Spleen (tissue), 13 donors: ENCODE measurements at places on chromosomes 7 and 10.

DNA sequence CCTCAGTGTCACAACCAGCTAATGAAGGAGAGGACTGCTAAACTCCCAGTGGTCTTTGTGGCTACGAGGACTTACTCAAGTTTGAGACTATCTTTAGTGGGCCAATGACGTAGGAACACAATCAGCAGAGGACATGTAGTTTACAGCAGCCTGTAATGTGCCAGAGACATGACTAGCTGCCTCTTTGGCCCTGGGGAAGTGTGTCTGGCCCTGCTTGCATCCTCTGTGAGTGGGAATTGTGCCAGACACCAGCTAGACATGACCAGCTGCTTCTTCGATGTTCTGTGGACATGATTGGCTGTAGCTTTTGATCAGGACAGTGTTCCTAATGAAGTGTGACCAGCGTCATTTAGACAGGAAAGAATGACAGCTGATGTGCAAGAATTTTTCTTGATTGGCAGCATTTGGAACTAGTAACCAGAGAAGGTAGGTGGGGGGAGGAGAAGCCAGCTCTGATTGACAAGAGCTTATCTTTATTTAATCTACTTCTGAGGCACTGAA, 141.7 kb downstream of the AUTS2 start:
- DNase-seq, result no peak
- no peak overlapping the region for H3K4me3 ChIP-seq
- no peak overlapping the region for H3K27ac ChIP-seq

GRCh38 chr7:26700893-26701292, 163.5 kb downstream of the SKAP2 start:
- no peak for DNase-seq
- no peaks in the 10 kb centered on the region for H3K36me3 ChIP-seq
- no peaks in the 10 kb centered on the region for H3K4me1 ChIP-seq
- H3K27me3 ChIP-seq, result no peaks in the 10 kb centered on the region

- peak; percentile 86 for DNase-seq
- no peak overlapping the region for H3K27ac ChIP-seq
- H3K36me3 ChIP-seq, result peaks cover 10% of the 10 kb centered on the region
- peaks cover 10% of the 10 kb centered on the region for H3K27me3 ChIP-seq
- peaks cover 25% of the 10 kb centered on the region for H3K4me1 ChIP-seq
These were observed 11.7 kb downstream of the PLAC9 start for GRCh38 chr10:80144067-80144695.

DNA sequence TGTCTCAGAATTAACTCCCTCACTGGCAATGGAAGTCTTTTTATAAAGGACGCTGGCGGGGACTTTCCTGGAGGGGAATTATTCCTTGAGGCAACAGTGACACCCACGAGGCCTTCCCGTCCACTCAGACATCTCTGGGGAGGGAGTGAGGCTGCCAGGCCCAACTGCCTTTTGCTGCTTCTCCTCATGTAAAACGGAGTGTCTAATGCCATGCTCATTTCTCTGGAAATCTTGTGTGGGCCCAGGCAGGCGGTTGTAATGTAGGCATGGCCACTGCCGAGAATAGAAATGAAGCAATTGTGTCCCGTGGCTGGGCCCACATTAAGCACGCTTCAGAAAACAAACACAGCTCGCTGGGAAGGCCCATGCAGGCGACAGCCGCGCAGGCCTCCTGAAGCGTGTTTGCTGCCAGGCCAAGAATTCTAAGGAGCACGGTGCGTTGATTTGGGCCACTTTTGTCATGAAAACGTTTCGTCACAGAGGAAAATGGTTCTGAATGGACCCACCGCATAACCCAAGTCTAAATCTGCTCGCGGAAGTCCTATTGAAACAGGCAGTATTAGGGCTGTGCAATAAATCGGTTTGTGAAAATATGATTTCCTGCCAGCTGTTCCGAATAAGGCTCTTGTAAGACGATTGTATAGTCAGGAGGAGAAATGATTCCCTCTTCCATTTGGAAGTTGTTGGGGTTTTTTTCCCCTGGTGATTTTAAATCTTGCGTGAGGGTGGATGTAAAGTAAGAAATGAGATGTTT, 104.2 kb upstream of the CHST15 start:
- no peaks in the 10 kb centered on the region for H3K27me3 ChIP-seq
- H3K27ac ChIP-seq, result peak overlapping the region; percentile 61
- no peaks in the 10 kb centered on the region for H3K4me1 ChIP-seq
- H3K4me3 ChIP-seq, result no peak overlapping the region
- no peak for DNase-seq

- H3K27me3 ChIP-seq, result no peaks in the 10 kb centered on the region
- H3K4me3 ChIP-seq, result no peak overlapping the region
- peak overlapping the region; percentile 51 for H3K27ac ChIP-seq
- no peak for DNase-seq
These were observed 11.5 kb upstream of the GPER1 start for GRCh38 chr7:1076184-1077072.

DNA sequence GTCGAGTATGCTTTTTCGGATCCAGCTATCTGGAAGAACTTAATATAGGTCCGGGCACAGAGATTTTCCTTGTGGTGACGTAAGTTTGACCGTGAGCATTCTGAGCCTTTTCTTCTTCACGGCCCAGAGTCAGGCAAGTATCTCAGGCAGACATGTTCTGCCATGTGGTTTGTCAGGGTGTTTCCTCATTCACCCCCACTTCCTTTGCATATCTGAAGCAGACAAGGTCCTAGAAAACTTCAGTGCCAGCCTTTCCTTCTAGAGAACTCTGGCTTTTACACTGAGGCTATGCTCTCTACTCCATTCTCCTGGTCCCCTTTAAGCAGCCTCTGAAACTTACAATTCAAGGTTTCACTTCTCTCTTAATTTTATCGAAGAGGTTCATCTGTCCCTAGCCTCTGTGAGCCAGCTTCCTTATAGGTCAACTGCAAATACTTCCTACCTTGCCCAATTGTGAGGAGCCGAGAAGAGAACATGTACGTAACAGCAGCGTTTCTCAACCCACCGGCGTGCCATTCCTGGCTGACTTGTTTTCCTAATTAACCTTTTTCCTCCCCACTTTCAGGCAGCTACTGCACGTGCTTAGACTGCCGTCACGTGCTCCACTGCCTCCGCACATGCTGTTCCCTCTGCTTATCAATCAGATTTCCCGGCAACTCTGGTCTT, 47.3 kb downstream of the CDCA7L start:
- H3K4me1 ChIP-seq, result peaks cover 19% of the 10 kb centered on the region
- H3K27me3 ChIP-seq, result no peaks in the 10 kb centered on the region
- no peak overlapping the region for H3K4me3 ChIP-seq

DNA sequence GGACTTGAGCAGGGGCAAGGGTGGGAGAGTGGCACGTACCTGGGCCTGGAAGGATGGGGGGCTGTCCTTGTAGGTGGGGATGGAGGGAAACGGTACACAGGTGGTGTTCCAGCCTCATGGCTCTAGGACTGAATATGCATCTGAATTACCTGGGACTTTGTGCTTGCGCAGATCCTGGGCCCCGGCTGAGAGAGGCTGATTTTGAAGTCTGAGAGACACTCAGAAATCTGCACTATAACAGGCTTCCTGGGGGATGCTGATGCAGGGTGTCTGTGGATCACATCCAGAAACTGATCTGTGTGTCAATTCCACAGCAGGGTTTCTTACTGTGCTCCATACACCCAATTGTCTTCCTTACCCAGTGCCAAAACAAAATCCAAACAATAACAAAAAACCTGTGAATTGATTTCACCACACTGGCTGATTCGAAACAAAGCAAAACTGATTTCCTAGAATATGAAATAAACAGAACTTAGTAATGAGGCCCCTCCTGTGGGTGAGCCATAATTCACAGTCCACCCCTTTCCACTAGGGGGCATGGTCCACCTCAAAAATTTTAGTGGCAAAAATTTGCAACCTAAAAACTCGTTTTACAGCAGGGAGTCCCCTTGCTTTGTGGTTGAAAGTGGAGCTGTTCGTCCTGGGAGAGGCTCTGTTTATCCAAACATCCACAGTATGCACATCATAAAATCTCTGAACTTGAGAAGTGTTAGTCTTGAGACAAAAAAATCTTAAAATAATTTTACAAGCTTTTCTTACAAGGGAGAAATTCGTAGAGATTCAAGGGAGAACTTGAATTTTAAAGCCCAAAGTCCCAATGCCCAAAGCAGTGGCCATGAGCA, 32.0 kb upstream of the PLEKHA1 start:
- no peak overlapping the region for H3K27ac ChIP-seq
- H3K27me3 ChIP-seq, result no peaks in the 10 kb centered on the region
- H3K36me3 ChIP-seq, result no peaks in the 10 kb centered on the region
- H3K4me1 ChIP-seq, result peaks cover 9% of the 10 kb centered on the region
- no peak overlapping the region for H3K4me3 ChIP-seq

- H3K4me1 ChIP-seq, result peaks cover 4% of the 10 kb centered on the region
- no peak for DNase-seq
- H3K27me3 ChIP-seq, result no peaks in the 10 kb centered on the region
- H3K4me3 ChIP-seq, result no peak overlapping the region
- no peaks in the 10 kb centered on the region for H3K36me3 ChIP-seq
- peak overlapping the region; percentile 62 for H3K27ac ChIP-seq
These were observed 22.1 kb upstream of the ZC3HAV1 start for GRCh38 chr7:139131601-139132041.

DNA sequence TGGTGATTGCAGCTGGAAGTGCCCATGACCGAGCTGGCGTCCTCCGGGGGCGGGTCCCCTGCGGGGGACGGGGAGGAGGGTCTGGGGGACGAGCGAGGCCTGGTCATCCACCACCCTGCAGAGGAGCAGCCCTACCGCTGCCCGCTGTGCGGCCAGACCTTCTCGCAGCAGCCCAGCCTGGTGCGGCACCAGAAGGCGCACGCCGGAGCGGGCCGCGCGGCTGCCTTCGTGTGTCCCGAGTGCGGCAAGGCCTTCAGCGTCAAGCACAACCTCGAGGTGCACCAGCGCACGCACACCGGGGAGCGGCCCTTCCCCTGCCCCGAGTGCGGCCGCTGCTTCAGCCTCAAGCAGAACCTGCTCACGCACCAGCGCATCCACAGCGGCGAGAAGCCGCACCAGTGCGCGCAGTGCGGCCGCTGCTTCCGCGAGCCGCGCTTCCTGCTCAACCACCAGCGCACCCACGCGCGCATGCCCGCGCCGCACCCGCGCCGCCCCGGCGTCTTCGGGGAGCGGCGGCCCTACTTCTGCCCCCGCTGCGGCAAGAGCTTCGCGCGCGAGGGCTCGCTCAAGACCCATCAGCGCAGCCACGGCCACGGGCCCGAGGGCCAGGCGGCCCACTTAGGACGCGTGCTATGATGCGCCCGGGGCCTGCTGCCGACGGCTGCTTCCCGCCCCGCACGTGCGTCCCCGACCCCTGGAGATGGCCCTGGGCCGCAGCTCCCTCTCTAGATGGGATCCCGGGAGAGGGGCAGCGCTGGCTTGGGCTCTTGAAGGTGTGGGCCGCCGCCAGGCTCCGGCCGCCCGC, 28.7 kb downstream of the ZNF775 start:
- peaks cover 16% of the 10 kb centered on the region for H3K36me3 ChIP-seq
- no peaks in the 10 kb centered on the region for H3K27me3 ChIP-seq

DNA sequence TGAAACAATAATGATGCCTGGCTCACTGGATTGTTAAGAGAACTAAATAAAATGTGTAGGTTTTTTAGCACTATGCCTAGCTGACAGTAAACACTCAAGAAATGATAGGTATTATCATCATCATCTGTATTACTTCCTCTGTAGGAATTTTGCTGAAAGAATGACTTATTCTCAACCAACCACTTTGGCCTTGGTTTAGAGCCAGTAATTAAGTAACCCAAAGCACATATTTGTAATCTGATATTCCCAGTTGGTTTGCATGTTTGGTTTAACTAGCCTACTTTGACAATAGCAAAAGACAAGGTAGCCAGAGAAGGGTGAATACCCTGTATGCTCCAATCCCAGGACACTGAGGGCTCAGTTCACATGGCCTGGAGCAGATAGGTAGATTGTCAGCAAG, 34.4 kb downstream of the BCAP29 start:
- no peak overlapping the region for H3K4me3 ChIP-seq
- no peak overlapping the region for H3K27ac ChIP-seq
- peaks cover 37% of the 10 kb centered on the region for H3K36me3 ChIP-seq
- H3K27me3 ChIP-seq, result no peaks in the 10 kb centered on the region

DNA sequence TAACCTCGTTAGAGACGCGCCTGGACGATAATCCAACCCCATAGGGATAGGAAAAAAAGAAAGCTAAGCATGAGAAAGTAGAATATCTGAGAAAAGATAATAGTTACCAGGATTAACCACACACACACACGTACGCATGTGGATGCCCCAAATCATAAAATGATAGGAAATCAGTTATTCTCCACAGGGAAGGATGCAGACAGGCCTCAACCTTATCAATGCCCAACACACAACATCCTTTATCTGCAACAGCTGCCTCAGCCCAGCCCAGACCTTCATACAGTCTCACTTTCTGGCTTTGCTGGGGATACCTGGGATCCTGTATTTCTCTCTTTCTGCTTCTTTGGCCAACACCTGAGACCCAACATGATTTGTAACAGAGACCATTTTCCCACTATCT, 123.0 kb downstream of the NOC3L start:
- H3K27me3 ChIP-seq, result no peaks in the 10 kb centered on the region
- no peak overlapping the region for H3K27ac ChIP-seq
- DNase-seq, result no peak
- H3K36me3 ChIP-seq, result no peaks in the 10 kb centered on the region
- no peaks in the 10 kb centered on the region for H3K4me1 ChIP-seq

DNA sequence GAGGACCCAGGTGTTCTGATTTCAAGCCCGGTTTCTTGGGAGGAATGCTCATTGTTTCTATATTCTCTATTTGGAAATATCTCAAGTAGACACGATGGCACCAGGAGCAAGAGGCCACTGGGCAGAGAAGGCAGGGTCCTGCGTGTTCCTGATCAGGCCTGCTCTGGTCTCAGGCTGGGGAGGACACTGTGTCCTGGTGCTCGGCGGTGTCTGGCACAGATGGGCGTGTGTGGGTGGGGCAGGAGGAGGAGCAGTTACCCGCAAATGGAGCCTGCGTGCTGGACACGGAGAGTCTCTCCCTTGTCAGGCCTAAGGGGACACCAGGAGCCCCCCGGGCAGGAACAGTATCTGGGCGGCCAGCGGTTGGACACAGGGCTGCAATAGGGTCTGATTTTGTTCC, 25.9 kb upstream of the GOLGA7B start:
- no peaks in the 10 kb centered on the region for H3K4me1 ChIP-seq
- H3K4me3 ChIP-seq, result no peak overlapping the region
- no peak for DNase-seq
- H3K27ac ChIP-seq, result no peak overlapping the region

DNA sequence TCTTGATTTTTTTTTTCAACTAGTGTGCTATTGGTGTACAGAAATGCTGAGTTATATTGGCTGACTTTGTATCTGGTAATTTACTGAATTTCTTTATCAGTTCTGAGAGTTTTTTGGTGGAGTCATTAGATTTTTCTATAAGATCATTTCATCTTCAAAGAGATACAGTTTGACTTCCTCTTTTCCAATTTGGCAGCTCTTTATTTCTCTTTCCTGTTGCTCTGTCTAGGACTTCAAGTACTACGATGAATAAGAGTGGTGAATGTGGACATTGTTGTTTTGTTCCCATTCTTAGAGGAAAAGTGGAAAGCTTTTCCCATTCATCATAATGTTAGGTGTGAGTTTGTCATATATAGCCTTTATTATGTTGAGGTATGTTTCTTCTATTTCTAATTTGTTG, 50.2 kb downstream of the LOXL4 start:
- H3K27me3 ChIP-seq, result no peaks in the 10 kb centered on the region
- no peak overlapping the region for H3K27ac ChIP-seq
- no peaks in the 10 kb centered on the region for H3K36me3 ChIP-seq
- H3K4me3 ChIP-seq, result no peak overlapping the region
- no peak for DNase-seq
